ENCODE measurements at places on chromosomes 6 and 20.

- no peak for DNase-seq
Measured at GRCh38 chr6:42419490-42420280, 32.0 kb downstream of the TRERF1 start.

- no peak for DNase-seq
Measured at GRCh38 chr6:30006170-30007131, 54.6 kb upstream of the POLR1H start.

- no peak for DNase-seq
Measured at GRCh38 chr6:126110512-126111270, 124.4 kb downstream of the TRMT11 start.

DNA sequence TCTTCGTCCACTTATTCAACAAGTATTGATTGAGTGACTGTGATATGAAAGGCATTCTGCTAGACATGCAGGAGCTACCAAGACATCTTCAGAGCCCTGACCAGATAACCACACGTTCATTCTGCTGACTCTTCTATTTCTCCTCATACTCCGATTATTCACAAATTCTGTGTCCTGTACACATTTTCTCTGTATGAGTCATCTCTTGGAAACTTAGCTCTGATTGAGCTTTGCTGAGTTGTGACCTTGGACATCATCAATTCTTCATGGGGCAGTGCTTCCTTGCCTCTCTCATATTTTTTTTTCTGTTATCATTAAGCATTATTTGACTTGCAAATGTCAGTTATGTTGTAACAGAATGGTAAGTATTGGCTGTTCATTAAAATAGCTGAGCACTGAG lies 351.6 kb upstream of the CNR1 start:
- DNase-seq, result no peak

GRCh38 chr20:51091406-51092195 lies 68.7 kb upstream of the KCNG1 start:
- no peak for DNase-seq

DNA sequence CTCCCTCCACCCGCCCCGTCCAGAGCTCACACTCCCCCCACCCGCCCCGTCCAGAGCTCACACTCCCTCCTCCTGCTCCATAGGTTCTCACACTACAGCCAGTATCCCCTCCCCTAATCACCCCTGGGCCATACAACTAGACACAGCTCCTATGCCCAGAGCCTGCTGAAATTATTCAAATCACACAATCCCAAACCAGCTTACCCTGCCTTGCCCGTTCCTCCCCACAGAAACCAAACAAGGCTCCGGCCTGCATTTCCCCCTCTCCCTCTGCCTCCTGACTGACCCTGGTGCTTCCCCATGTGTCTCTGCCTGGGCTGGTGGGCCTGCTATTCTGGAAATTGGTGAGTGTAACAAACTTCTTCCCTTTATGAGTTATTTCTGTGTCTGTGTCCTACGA lies 18.6 kb downstream of the SLC2A4RG start:
- DNase-seq, result no peak

GRCh38 chr20:63404129-63405085 lies 43.3 kb upstream of the CHRNA4 start:
- DNase-seq, result no peak

DNA sequence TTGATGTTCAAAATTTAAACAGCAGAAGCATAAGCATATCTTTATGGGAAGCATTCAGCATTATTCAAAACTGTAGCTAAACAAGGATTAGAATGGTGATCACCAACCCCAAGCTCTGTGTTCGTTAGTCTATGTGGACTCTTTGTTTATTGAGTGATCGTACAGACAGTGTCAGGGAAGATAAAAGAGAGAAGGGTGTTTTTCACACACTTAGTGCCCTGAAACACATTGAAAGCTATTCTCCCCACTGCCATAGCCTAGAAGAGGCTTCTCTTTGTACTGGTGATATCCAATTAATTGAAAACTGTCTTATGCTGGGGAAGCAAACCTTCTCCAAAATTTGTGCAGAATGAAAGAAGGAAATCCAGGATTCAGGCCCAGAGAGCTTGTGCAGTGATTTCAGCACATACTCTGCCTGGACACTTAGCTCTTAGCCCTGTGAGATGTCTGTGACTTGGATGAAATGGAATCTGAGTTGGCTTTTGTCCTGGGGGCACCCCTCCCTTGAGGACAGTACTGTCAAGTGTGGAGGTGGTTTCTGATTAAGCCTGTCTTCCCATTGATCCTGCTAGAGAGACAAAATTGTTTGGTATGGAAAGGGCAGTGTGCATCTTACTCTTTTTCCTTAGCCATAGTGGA lies 125.7 kb upstream of the MTHFD1L start:
- no peak for DNase-seq

DNA sequence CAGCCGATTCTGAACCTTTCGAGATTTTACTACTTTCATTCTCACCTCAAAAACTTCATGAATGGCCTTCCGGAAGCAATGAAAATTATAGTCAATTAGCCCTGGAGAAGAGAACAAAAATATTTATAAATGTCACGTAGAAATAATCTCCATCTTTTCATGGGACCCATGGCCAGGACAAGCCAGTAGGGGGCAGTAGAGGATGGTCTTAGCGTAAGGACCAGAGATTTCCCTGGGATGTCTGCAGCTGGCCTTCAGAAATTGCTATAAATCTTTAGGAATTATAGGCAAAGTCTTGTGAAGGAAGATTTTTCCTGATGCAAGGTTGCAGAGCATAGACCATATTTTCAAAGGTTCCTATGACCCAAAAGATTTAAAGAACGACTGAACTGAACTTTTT lies 15.6 kb upstream of the UBE2J1 start:
- DNase-seq, result peak; percentile 13

DNA sequence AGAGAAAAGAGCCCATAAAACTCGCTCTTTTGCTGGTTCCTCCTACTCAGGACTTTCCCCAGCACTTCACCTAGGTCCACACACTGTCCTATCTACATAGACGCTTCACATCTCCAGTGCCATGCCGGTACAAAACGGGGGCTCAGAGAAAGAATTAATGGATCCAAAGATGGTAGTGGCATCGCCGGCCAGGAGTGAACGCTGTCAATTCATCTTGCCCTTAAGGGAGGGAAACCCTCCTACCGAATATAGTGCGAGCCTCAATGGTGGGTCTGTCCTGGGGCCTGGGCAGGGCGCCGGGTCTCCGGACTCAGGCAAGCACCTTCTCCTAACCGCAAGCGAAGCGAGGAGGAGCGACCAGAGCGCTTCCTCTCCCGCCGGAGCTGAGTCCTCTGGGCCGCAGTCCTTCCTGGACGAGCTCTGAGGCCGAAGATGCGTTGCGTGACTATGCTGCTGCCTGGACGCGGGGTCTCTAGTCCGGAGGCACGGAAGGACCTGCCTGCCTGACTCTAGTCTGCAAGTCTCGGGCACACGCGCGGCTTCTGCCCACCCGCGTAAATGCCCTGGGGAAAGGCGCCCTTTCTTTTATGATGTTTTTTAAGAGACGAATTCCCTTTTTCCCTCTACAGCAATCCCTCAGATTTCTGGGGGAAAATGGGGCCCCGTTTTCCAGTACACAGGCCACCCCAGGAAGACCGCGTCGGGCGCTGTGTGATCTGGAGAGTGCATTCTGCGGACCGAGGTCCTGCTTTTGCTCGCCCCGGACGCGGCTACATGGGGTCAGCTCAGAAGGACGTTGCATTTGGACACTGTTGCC lies 100.1 kb upstream of the PRDM1 start:
- no peak for DNase-seq

GRCh38 chr6:168834801-168835200 lies 393.8 kb downstream of the SMOC2 start:
- DNase-seq, result no peak

DNA sequence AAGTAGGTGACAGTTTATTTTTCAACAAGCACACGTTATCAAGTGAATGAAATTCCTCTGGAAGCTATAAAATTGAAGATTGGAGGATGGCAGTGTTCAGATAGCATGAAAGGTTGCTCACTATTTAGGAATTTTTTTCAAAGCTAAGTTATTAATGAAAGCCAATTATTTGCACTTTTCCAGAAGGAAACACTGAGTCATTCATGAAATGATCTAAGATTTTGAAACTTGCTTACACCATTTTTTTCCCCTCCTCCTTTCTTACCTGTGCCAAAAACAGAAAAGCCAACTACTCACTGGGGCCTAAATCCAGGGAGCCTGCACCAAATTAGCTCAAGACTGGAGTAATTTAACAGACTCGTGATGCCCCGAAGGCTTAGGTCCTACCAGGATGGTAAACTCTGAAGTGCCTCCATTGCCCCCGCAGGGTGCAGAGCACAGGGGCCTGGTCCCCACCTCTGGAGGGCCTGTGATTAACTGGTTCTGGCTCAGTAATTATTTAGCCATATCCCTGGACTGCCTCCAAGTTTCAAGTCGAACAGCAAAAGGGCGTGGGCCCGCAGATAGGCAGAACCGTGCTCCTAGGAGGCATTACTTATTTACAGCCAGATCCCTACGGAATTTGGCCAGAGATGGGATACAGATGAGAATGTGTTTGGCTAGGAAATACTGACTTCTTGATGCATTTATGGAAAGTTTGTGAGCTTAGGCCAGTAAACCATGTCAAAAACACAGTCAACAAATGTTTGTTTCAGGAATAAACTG lies 28.0 kb upstream of the ZNF217 start:
- no peak for DNase-seq

DNA sequence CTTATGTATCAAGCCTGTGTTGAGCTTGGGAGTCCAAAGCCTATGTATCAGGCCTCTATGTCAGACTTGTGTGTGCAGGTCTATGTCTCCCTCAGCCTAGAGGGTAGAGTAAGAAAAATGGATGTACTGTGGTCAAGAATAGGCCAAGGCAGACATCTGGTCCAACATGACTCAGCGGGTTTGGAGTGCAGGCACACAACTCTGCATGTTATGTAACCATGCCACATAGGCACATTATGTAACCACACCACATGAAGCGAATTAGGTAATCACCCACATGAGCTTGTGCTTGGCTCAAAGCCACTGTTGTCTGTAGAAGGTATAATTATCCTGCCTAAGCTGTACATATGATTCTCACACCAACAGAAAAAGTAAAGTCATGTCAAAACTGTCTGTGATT lies 1190.5 kb upstream of the EYS start:
- DNase-seq, result no peak

DNA sequence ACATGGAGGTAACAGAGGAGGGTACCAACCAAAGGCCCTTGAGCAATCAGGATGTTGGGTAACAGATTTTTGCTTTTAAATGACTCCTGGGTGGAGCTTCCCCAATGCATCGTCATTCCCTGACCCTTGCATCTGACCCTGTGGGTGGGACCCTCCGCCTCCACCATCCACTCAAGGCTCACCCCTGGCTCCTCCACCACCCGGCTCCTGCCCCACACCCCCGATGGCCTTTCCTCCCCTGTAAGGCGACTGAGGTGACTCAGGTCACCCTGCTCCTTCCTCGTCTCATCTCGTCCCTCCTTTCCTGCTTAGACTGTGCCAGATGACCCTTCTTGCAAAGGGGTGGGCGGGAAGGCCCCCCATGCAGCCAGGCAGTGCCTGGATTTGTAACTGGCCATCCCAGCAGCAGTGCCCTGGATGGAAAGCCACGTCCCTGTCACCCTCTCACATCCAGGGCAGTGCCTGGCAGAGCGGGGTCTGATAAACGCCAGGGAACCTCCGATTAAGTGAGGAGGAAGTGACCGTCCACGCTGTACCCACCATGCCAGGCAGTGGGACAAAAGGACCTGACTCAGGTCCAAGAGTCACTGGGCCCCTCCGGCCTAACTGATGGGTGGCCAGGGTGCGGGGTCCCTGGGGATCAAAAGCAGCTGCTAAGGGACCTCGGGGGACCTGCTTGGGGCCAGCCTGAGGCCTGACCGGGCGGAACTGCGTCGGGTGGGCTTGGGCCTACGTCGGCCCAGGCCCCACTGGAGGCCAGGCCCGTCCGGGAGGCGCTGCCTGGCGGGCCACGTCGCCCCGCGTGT lies 624 bp upstream of the NPEPL1 start:
- no peak for DNase-seq

DNA sequence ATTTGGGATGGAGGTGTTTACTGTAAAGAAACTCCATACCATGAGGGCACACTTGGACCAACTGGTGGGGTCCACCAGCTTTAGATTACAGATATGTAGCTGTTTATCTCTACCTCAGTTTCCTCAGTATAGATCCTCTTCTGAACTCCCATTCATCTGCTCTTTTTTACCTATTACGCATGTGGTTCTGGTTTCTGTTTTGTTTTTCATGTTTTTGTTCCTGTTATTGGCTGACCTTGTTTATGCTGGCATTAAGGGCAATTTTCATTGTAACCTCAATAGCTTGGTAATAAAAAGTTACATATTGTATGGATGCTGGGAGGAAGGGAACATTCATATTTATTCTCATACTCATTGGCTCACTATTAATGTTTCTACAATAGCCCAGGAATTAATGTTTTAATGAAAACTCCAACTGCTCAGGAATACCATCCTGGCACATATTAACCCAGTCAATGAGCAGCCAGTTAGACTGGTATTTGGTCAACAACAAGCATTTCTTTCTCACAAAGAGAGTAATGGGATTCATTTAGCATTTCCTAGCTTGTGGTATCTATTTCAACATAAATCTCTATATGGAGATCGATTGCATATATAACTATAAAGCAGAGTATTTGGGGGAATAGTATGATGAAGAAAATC lies 83.8 kb upstream of the FAM184A start:
- no peak for DNase-seq

- DNase-seq, result no peak
Measured at GRCh38 chr6:50720623-50721022, 7.3 kb downstream of the TFAP2D start.

DNA sequence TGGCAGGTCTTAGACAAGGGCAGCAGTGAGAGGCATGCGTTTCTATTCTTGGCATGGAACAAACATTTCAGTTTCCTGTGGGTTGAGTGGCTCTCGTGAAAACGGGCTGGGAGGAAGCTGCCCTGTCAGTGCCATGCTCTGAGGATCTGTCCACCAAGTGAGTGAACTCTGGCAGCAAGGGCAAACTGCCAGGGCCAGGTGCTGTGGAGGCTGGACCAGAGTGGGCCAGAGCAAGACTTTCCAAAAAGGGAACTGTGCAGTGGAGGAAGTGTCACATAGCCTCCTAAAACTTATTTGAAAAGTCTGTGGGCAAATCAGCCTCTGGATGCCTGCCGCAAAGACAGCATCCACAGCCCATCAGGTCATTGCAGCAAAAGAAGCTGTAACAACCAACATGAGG lies 44.2 kb upstream of the TAB2 start:
- DNase-seq, result no peak

- DNase-seq, result no peak
Measured at GRCh38 chr6:154482858-154483257, 27.6 kb downstream of the CNKSR3 start.

DNA sequence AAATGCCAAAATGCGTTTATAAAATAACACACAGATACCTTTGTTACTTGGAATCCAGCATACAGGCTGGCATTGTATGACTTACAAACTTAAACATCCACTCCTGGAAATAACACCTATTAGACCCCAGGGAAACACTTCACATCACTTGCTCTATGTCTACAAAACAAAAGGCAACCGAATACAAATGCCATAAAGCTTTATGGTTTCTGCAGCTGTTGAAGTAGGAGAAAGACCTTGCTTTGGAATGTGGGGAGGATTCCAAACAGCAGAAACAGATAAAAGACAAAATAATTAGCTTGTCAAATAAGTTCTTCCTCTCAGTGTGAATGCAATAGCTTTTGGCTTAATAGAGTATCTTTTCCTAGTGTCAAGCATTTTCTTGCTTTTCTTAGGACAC lies 9.8 kb upstream of the AMD1 start:
- DNase-seq, result no peak

Measured in stimulated activated CD4-positive, alpha-beta T cell treated with anti-CD3 and anti-CD28 coated beads, Interleukin-15, amount 100 ng/mL, for 1 hour (primary cell).